ENCODE measurements at places on chromosomes 2 and 18.

- DNase-seq = no peak
Measured at GRCh38 chr2:175999283-175999819, 2.7 kb downstream of the LNPK start.

DNA sequence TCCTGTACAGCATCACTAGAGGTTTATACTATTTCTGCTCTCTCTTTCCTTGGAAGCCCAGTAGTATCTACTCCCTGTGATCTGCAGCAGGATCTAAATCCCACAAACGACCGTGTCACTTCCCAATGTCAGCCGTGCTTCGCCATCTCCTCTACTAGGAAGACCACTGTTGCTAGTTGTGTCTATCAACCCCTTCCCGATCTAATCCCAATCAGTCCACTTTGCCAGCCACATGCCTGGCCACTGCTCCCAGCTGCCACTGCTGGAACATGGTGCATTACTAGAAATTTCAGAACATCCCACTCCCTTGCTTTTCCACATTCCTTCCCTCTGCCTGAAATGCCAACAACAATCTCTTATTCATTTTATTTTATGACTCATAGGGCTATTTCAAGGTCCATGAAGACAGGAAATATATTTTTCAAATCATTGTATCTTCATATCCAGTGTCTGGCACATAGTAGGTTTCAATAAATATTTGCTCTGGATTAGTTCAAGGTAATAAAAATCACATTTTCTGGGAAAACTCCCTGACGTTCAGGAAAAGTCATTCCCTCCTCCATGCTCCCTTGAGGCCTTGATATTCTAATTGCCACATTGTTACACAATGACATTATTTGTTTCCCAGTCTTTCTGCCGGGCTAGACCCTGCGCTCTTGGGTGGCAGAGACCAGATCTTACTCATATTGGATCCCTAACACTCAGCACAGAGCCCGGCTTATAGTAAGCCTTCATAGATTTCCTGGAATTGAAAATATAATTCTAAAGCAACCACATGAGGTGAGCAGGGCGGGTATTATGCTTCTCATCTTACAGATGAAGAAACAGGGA, 2.1 kb upstream of the TRIB2 start:
- DNase-seq = no peak

- DNase-seq = peak; percentile 4
Measured at GRCh38 chr2:175575346-175576258, 394.1 kb upstream of the ATP5MC3 start.

GRCh38 chr2:215379948-215380347, 55.9 kb downstream of the FN1 start:
- DNase-seq = no peak

- no peak for DNase-seq
Measured at GRCh38 chr2:160367887-160368286, 125.7 kb downstream of the RBMS1 start.

DNA sequence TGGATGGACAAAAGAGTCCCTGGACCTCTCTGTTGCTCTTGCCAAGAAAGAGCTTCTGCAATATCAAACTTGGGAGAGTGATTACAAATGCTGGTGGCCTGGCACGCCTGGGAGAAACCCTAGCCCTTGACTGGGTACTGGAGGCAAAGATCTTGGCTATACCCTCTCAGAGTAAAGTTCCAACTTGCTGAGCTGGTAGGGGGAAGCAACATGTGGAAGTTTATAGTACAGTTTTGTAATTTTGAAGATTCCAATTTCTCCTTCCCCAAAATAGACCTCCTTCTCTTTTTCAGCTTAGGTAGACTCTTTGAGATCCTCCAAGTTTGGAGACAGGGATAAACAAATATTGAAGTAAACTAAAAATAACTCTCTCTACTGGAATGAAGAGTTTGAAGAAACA, 645.3 kb downstream of the NR4A2 start:
- no peak for DNase-seq

GRCh38 chr2:12284487-12284886, 432.2 kb upstream of the TRIB2 start:
- no peak for DNase-seq

DNA sequence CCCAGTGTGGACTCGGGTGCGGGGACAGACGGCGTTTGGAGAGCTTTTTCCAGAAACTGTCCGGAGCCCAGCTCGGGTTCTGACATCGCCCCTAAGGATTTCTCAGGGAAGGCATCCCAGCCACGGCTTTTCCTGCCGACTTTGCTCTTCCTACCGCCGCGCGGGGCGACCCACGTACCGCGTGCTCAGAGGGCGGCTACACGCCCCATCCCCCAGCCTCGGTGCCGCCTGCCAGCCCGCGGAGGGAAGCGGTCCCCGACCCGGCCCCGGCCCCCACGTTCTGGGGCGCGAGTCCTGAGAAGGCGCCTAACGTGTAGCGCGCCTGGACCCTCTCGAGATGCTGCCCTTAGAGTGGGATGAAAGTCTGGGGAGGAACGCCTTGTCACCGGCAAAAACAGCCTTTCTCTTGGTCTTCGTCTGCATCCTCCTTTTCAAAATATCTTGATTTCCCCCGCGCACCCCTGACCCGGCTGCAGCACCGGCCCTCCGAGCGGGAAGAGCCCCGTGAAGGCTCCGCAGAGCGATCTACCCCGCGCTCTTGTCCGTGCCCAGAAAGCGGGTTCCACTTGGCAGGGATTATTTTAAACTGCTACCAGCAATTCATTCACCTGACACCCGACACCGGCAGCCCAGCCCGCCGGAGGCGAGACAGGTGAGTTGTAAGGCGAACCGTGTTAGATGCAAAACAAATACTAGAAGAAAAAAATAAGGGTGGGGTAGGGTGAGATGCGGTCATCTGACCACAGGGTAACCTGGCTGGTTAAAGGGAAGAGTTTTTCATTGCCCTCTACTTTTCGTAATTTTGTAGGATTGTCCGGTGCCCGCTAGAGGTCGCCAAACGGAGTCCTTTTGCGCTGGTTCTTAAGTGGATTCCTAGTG, 812 bp upstream of the KCNG3 start:
- DNase-seq = peak; percentile 59

- DNase-seq = no peak
Measured at GRCh38 chr2:69178756-69179155, 165.8 kb downstream of the ANTXR1 start.

GRCh38 chr18:13211534-13211933, 7.0 kb upstream of the LDLRAD4 start:
- DNase-seq = no peak

- DNase-seq = no peak
Measured at GRCh38 chr18:70072678-70073077, 125.0 kb upstream of the CD226 start.

GRCh38 chr2:134351016-134351415, 97.1 kb downstream of the MGAT5 start:
- no peak for DNase-seq

GRCh38 chr2:60555066-60555782, 1.8 kb upstream of the BCL11A start:
- peak; percentile 34 for DNase-seq

GRCh38 chr2:96342085-96342484, 6.5 kb downstream of the NCAPH start:
- DNase-seq = no peak

- no peak for DNase-seq
Measured at GRCh38 chr2:108412995-108413710, 35.4 kb downstream of the SULT1C4 start.

- no peak for DNase-seq
Measured at GRCh38 chr2:235952714-235953113, 215.5 kb downstream of the GBX2 start.

DNA sequence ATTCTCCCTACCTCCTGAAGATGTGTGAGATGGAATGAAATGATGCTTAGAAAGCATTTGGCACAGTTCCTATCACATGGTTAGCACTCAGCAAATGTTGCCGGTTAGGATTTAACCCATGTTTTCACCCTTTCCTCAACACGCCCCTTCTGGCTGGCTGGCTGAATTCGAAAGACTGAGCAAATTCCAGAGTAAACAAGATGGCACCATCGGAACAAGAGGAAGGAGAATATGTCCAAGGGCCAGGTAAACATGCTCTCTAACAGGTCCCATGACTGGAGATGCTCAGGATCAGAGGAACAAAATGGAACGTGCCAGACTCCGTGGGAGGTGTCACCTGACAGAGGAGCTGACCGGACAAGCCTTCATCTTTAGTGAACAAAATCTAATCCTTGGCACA, 145.6 kb downstream of the ANKRD44 start:
- no peak for DNase-seq

GRCh38 chr2:148317598-148317997, 296.7 kb downstream of the MBD5 start:
- no peak for DNase-seq

GRCh38 chr2:72145289-72145657, 2.4 kb downstream of the CYP26B1 start:
- no peak for DNase-seq

GRCh38 chr2:134127496-134127895, 126.4 kb upstream of the MGAT5 start:
- peak; percentile 25 for DNase-seq

GRCh38 chr2:64819774-64820688, 166.3 kb upstream of the SERTAD2 start:
- DNase-seq = no peak

GRCh38 chr2:95387358-95387757, 15.2 kb upstream of the FAHD2A start:
- DNase-seq = no peak

DNA sequence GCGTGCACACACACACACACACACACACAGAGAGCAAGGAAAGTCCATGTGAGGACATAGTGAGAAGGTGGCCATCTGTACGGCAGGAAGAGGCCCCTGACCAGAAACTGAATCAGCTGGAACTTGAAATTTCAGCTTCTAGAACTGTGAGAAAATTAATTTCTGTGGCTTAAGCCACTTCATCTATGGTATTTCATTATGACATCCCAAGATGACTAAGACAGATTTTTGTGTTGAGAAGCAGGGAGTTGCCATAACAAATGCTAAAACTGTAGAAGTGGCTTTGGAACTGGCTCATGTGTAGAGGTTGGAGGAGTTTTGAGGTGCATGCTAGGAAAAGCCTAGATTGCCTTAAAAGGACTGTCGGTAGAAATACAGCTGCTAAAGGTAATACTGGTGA, 63.4 kb upstream of the ZBTB7C start:
- DNase-seq = no peak

DNA sequence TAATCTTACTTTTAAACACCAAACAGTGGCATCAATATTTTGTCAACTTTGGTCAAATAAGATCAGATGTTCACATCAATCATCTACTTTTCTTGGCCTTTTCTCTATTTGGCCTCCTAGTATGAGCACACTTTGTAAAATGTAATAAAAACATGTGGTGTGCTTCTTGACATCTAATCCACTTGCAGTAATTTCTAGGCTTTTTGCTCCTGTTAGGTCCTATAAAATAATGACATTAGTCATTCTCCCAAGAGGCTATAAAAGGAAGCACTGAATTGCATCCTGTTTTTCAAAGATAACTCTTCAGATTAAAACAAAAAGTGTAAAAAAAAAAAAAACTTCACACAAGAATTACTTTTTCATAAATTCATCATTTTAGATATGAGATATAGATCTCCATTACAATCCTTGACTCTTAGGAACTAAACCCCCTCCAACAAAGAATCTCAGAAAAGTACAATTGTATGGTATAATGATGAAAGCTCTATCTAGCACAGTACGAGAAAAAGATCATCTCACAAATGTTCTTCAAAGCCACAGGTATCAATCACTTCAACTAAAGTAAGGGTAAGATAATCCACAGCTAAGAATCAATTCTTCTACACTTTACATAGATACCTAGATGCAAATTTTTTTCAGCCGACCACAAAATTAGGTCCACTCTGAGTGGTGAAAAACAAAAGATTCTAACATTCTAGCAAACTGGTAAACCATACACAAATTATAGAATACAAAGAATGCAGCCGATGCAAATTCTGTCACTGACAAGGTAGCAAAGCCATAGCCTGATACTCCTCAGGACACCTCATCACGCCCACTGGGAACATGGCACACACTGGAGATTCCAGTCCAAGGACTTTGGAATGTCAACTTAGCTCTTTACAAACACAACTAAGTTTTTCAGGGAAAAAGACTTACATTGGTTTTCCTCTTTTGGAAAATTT, 2.7 kb downstream of the BCL2 start:
- no peak for DNase-seq

- no peak for DNase-seq
Measured at GRCh38 chr2:172251231-172251630, 148.5 kb upstream of the DLX2 start.

DNA sequence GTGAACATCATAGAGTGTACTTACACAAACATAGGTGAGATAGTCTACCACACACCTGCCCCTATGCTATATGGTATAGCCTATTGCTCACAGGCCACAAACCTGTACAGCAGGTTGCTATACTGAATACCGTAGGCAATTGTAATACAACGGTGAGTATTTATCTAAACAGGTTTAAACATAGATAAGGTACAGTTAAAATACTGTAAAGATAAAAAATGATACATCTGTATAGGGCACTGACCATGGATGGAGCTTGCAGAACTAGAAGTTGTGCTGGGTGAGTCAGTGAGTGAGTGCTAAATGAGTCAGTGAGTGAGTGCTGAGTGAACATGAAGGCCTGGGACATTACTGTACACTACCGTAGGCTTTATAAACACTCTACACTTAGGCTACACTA, 267.0 kb upstream of the HS6ST1 start:
- no peak for DNase-seq

GRCh38 chr2:51484605-51485004, 452.7 kb upstream of the NRXN1 start:
- DNase-seq = no peak

- DNase-seq = no peak
Measured at GRCh38 chr2:157107460-157107859, 150.0 kb upstream of the GALNT5 start.

GRCh38 chr2:117621326-117621725, 193.2 kb upstream of the DDX18 start:
- no peak for DNase-seq

DNA sequence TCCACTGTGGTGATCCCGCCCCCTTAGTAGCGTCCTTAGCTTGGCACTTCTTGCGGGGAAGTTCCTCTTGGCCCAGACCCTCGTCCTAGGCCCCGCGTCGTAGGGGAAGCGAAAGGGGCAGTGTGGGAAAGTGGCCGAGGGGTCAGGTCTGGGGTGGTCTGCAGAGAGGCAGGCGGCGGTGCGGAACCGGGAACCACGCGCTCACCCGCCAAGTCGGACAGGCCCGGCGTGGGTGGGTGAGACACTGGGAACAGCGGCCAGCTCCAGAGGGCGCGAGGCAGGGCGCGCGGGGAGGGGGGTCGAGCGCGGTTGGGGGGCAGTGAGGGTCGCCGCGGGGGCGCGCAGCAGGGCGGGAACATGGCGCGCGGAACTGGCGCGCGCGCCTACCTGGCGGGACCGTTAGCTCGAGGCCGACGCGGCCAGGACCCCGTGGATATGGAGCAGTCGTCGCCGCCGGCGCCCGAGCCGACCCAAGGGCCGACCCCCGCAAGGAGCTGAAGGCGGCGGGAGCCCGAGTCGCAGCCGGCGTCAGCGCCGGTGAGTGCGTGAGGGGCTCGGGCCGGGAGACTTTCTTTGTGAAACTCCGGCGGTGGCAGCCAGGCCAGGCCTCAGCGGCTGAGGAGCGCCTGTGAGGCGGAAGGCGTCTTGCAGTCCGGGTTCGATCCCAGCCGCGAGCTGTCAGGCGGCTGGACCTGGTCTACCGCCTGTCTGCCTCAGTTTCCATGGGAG, 2896.7 kb upstream of the TEKT4 start:
- DNase-seq = no peak

GRCh38 chr2:106269591-106270291, 75.6 kb upstream of the UXS1 start:
- DNase-seq = no peak
